LNCaP clone FGC (cell line): ENCODE measurements at places on chromosomes 16 and 17.

GRCh38 chr17:42759982-42760651 is 910 bp upstream of the RAMP2 start:
- no peak for DNase-seq

GRCh38 chr17:5035315-5035714 is at the start of gene SLC52A1:
TSS of gene SLC52A1 (minus strand) at chr17:5035426. CDS start at chr17:5034606, 820 bp downstream.
- no peak for DNase-seq

DNA sequence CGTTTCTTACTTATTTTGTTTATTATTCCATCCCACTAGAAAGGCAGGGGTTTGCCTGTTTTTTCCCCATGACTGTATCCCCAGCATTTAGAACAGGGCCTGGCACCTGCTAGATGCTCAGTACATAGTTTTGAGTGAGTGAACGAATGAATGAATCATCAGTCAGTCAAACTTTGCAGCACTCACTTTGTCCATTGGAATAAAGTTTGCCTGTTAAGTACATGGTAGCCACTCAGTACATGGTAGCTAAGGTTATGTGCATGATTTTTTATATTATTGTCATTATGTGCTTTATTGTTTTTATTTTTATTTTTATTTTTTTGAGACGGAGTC is 88.5 kb downstream of the CMIP start:
- no peak for DNase-seq

- DNase-seq, result no peak
Observed at GRCh38 chr17:51527225-51527982, 267.1 kb downstream of the UTP18 start.

DNA sequence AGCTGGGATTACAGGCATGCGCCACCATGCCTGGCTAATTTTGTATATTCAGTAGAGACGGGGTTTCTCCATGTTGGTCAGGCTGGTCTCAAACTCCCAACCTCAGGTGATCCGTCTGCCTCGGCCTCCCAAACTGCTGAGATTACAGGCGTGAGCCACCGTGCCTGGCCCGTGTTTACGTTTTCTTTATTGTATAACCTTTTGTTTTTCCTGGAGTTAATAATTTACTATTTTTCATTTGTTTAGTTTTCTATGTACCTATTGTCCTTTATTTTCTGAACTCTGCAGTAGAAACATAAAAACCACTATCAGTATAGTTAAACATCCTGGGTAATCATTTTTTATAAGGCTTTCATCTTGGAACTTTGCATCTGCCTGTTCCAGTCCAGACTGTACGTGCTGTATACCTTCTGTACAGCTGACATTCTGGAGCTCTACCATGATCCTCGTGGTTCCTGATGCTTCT is 73.6 kb downstream of the PPM1E start:
- no peak for DNase-seq

DNA sequence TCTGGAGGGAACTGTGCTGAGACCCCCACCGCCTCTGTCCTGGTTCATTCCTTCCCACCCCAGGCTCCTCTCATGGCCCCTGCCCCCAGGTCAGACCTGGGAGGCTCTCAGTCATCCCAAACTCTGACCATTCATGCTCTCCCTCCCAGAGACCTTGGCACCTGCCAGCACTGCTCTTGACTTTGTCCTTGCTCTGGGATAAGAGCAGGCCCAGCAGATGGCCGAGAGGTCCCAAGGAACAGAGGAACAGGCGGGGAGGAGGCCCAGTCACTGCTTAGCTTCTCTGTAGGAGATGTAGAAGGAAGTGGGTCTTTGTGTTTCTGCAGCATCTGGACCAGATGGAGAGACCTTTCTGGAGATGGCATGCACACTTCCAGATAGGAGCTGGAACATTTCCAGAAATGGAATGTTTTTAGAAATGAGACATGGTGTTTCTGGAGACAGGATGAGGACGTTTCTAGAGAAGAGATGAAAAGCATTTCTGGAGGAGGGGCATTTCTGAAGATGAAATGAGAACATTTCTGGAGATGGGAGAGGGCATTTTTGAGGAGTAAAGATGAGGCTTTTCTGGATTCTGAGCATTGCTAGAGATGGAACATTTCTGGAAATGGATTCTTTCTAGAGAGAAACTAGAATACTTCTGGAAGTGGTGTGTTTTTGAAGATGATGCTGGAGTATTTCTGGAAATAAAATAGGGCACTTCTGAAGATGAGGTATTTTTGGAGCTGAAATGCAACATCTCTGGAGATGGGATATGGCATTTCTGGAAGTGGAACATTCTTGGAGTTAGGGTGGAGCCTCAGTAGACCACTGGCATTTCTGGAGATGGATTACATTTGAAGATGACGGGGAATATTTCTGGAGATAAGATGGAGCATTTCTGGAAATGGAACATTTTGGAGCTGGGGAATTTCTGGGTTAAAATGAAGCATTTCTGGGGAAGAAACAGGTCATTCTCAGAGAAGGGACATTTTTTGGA is 55.2 kb downstream of the RAI1 start:
- DNase-seq, result no peak

GRCh38 chr17:66829386-66829864 is 5.5 kb upstream of the CACNG5 start:
- peak; percentile 35 for DNase-seq

- no peak for DNase-seq
Observed at GRCh38 chr17:7138800-7139381, 24.3 kb upstream of the ASGR2 start.

DNA sequence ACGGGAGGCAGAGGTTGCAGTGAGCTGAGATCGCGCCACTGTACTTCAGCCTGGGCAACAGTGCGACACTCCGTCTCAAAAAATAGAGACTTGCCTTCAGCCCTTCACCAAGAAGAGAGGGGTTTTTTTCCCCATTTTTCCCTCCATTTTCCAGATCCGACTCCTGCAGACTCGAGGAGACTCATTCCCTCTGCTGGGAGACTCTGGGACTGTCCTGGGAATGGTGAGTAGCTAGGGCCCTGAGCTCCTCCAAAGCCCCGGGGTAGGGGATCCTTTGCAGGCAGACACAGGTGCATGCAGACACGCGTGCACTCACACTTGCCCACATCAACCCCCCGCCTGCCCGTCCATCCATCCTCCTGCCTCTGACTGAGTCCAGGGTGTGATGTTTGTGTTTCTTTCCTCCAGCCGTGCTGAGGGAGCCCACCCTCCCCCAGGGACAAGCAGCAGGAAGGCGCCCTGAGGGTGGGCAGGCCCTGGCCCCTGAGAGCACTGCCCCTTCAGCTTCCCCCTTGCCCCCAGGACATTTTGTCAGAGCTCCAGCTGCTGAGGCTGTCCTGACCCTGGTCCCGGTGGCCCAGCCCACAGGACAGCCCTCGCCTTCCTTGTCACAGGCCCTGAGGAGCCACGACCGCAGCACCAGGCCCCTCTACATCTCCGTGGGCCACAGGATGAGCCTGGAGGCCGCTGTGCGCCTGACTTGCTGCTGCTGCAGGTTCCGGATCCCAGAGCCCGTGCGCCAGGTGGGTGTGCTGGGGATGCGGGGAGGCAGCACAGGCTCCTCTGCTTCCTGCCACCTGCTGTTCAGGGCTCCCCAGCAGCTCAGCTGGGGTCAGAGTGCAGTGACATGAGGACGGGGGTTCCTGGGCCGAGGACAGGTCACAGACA is 10.2 kb downstream of the ENDOV start:
- no peak for DNase-seq

DNA sequence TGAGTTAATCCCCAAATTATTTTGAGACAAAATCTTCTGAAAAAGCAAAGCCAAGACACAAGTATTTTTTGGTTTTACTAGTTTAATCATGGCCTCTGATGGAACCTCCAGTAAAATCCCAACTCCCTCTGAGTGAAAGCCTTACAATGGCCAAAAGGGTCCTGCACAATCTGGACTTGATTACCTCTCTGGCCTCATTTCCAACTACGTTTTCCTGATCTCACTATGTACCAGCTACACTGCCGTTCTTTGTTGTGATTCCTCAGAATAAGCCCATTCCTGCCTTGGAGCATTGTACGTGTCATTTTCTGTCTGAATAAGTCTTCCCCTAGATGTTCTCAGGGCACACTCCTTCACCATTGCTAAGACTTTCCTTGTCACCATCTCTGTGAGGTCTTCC is 37.3 kb downstream of the SPOP start:
- DNase-seq, result no peak

GRCh38 chr17:71237903-71238538 is 882.8 kb upstream of the SOX9 start:
- DNase-seq, result peak; percentile 11

DNA sequence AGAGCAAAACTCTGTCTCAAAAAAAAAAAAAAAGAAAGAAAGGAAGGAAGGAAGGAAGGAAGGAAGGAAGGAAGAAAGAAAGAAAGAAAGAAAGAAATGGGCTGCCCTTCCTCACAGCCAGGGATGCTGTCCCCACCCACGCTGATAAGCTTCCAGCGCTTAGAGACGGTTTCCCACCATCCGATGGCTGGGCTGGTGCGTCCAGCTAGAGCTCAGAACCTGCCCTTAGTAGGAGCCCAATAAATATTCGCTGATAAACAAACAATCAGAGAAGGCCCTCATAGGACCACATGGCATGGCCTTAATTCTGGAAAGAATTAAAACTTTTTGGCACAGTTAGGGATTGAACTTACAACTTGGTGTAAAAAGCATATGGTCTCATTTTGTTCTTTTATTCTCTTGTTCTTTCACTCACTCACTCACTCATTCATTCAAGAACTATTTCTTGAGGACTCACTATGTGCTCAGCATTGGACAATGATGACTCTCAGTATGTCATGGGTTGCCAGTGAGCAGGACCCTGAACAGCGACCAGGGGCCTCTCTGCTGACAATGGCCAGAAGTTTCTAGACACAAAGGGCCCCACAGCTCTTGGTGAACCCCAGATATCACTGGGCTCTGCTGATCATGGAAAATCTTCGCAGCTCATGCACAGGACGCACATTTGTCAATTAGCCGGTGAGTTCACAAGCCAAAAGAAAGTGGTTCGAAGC is 32.5 kb upstream of the TNRC6C start:
- DNase-seq, result no peak

GRCh38 chr17:80295146-80295545 is 34.5 kb downstream of the RNF213 start:
- no peak for DNase-seq

DNA sequence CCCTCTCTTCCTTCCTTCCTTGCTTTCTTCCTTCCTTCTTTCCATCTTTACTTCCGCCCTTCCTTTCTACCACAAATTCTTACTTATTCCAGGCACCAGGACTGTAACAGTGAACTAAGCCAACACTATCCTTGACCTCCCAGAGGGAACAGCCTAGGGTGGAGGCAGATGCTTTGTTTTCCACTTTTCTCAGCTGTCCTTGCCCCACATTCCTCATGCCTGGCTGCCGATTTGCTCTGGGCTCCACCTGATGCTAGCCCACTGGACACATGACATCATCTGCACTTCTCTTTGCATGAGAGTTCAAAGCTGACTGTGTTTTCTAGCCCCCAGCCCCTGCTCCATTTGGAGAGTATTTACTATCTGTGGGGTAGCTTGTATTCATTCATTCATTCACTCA is 283.0 kb downstream of the MAF start:
- no peak for DNase-seq

DNA sequence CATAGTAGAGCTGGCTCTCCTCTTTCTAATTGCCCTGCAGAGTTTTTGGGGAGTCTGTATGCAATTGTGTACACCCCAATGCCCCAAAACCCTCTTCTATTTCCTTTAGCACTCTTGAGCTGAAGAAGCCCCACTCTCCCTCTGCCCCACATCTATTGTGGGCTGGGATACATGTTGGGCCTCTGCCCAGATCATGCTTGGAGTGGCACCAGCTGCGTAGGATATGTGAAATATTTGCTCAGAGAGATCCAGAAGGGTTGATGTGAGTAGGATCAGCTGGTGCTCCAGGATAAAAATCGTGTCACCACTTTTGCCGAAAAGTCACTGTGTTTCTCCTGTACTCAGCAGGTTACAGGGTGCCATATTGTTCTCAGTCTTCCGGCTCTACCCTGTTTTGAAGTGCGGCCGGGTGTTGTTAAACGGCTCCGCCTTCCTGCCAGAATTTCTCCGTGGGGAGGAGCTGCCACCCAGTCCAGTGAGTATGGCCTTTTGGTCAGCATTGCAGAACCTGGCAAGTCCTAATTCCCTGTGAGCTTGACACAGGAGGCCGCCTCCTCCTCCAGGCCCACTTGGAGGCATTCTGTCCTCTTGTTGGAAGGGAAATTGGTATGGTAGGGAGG is 664.5 kb downstream of the WWOX start:
- DNase-seq, result no peak

DNA sequence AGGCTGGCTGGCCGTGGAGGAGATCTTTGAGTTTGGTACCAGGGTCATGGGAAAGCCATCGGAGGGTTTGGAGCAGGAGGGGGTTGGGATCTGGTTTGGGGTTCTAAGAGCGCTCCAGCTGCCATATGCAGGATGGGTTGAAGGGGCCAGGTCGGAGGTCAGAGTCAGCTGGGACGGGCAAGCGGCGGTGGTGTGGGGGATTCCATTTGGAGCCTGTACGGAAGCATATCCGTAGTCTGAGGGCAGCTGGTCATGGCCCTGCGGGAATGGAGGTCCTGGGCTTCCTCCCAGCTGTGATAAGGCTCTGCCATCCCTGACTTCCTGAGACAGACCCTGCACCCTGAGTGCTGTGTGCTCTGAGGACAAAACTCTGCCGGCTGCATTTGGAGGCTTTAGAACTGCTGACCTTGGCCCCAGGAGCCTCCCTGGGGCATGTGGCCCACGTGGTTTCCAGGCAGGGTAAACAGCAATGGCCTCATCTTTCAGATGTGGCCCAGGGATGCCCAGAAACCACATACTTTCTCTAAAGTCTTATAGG is 46.5 kb downstream of the ATP2C2 start:
- no peak for DNase-seq

DNA sequence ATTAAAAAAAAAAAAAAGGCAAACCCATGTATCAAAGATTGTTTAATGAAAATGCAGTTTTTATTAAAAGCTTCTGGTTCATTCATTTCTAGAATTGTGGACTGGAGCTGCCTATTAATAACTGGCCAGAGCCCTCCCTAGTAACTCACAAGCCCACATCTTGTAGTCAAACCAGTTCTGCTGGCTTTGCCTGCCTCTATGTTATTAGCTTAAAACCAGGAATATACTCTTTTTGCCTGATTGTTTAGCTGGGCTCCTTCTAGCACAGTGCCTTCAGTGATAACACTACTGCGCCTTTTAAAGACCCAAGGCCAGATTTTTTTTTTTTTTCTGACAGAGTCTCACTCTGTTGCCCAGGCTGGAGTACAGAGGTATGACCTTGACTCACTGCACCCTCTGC is 26.0 kb downstream of the TAC4 start:
- DNase-seq, result peak; percentile 71

DNA sequence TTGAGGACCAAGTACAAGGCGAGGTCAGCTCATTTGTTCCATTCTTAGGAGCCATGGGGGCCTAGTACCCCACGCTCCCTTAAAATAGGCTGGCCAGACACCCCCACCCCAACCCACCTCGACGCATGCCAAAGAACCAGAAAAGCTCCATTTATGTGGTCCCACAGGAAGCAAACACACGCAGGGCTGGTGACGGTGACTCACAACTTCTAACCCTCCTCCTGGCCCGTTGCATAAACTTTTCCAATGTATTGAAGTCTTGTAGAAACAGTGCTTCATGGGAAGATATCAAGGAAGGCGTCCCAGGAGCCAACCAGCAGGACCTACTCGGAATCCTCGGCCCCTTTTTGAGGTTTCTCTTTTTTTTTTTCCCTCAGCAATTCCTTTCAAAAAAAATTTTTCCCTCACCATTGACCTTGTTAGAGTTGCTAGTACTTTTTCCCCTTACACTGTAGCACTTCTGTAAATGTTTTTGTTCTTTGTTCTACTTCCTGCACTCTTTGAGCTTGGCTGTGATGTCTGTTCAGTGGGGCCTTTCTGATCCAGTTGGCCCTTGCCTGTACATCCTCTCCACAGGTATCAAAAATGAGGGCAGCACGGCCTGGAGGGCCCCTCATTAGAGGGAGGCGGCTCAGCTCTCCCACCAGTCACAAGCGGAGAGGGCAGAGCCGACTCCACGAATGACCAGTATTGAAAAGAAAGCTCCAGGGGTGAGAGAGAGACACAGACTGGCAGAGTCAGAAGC is 208.3 kb downstream of the RGS9 start:
- DNase-seq, result no peak
